ENCODE measurements at places on chromosomes 5 and 9.

- no peak for DNase-seq
These were observed 4.2 kb downstream of the SIL1 start for GRCh38 chr5:139193928-139194327.

DNA sequence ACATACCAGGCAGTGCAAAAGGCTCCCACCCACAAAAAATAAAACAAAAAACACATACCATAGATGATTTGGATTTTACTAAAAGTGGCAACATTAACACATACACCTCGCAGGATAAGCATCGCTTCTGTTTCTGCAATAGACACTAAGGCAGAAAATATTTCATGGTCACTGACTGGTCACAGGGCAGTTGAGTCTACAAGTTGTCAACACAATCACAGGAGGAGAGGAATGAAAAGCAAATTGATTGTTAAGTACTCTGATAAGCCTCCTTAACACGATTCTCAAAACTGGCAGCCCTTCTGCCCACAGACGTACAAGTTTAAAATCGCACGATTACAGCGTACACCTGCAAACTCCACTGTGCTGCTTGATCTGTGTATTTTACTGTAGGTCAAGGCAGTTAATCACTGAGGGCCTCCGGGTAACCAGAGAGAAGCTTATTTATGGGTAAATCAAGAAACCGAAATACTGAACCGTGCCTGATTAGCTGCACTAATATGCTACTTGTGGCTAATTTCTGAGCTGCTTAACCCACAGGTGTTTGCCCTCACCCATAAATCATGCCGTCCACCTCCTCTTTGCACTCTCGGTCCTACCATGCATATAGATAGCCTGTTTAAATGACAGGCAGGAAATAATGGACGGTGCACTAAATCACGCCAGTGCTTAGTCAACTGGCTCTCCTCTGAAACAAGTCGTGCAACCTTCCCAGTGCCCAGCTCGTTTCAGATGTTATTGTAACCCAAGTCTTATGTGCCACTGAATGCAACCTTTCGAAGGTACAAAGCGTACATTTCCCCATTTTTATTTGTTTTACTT lies 659.4 kb upstream of the ADAMTS16 start:
- no peak for DNase-seq

GRCh38 chr9:109721001-109721400 lies 59.0 kb upstream of the PALM2AKAP2 start:
- DNase-seq: no peak

GRCh38 chr9:131739959-131740648 lies at the start of gene RAPGEF1:
TSS of gene RAPGEF1 (minus strand) at chr9:131740076. CDS start at chr9:131739830, 246 bp downstream.
- DNase-seq: no peak

Measured in NCI-H2227 treated with DMSO at 0.1 percent for 48 hours (cell line).